ENCODE measurements at places on chromosomes 6 and 20. TPM values are rescaled to one million over a fixed set of nuclear protein-coding genes. Genes with fewer than 3 reads are reported as not detected.

- DNase-seq, result no peak
Measured at GRCh38 chr6:109308018-109308492, 74.2 kb downstream of the CD164 start.

DNA sequence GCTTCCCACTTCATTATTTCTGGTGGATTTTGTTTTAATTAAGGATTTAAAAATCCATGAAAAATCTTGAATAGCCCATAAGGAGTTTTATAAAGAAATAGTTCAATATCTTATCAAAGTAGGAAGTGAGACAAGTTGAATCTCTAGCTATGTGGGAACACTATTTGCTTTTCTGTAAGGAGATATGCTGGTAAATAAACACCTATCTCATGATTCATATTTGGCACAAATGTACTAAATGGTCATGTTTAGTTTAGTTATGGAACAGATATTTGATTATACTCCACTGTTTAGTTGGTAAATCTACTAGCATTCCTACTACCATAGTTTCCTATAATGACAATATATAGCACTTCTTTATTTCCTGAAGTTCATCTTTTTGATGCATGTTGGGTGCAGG, 239.9 kb upstream of the CEP162 start:
- no peak for DNase-seq

DNA sequence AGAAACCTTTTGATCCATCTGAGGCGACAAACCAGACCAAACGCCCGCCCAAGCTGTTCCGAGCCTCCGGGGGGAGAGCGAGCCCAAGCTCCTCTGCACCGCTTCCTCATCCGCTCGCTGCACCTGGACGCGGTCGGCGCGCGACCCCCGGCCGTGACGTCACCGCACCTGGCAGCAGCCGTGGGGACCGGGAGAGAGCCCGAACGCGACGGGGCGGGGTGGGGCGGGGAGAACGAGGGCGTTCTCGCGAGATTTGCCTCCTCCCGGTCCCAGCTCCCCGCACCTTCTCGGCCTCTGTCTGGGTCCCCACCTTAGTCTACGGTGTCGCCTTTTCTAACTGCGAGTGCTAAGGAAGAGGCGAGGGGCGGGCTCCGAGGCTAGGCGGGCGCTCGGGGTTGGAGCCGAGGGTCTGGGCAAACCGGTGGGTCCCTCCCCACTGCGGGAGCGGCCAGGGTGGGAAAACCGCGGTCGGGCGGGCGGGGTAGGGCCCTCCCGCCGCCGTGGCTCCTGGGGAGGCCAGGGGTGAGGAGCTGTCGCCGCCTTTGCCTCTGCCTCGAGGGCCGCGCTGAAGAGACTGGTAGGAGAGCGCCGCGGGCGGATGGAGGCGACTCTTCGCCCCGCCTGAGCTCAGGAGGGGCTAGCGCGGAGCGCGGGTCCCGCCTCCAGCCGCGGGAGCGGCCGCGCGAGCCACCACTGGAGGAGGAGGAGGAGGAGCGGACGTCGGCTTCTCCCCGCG, at the start of gene CD2AP:
Gene CD2AP (plus strand): TSS at position 293 of the 736 bp plus-strand sequence. CDS start 456 bp downstream, outside the sequence.
- DNase-seq, result peak; percentile 97

The ZC3H12D gene
- 0.15 TPM for total RNA-seq

DNA sequence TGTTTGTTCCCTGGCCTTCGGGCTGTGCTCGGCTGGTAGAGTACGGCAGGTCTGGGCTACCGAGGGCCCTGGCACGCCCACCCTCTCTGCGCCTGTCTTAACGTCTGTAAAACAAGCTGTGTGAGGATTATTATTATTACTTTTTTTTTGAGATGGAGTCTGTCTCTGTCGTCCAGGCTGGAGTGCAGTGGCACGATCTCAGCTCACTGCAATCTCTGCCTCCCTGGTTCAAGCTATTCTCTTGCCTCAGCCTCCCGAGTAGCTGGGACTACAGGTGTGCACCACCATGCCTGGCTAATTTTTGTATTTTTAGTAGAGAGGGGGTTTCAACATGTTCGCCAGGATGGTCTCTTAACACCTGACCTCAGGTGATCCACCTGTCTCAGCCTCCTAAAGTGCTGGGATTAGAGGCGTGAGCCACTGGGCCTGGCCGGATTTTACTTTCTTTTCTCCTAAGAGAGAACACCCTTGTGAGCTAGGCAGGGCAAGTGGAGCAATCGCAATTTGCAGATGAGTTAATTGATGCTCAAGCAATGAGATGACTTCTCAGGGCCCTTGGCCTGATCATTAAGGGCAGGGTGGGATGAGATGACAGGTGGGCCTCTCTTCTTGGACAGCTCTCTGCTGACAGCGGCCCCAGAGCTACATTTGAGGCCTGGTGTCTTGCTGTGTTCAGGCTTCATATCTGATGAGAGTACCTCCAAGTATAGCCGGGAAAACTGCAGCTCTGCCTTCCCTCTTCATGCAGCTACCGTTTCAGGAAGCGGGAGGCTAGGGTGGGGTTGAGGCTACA, 859 bp upstream of the SMIM29 start:
- DNase-seq, result no peak

DNA sequence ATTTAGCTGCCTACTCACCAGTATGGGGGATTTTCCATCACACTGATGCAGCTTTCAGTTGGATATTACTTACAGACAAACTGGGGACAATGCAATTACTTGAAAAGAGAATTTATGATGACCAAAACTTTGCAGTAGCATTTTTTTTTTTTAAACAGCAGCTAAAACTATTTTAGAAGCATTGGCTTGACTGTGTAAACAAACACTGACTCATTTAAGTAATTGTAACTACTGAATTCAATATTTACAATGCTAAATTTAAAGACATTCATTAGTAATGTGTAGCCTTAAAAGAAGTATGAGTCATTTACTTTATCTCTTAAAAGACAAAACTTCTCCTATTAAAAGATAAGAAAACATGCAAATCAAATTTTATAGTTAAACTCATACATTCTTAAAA, 295.9 kb upstream of the FERMT1 start:
- no peak for DNase-seq

- DNase-seq, result no peak
Measured at GRCh38 chr6:55925292-55925691, 49.9 kb upstream of the BMP5 start.

DNA sequence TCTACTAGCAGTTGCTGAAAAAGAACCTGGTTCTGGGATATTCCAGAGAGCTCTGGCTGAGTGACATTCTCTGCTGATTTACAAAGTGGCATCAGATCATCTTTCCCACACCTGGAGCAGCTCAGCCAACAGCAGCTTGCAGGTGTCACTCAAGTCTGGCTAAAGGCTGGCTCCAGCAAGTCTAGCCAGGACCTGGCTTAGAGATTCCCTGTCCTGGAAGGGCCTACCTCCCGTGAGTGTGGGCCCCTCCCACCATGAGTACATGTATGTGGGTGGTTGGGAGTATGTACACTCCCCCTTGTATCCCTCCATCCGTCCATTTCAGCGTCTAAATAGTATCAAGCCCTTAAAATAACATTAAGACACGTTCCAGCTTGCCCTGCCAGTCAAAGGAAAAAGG, 539.3 kb upstream of the ID4 start:
- DNase-seq, result peak; percentile 42

DNA sequence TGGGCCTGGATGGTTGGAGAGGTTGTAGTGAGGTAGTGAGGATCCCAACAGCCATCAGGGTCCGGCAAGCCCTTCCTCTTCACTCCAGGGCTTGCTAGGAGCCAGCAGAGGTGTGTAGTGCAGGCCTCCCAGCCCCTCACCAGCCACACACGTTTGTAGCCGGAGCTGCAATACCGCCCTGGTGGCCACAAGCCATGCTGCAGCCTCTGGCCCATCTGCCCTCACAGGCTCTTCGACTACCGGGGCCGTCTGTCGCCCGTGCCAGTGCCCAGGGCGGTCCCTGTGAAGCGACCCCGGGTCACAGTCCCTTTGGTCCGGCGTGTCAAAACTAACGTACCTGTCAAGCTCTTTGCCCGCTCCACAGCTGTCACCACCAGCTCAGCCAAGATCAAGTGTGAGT, 36.4 kb downstream of the EIF2S2 start:
- peak; percentile 49 for DNase-seq

The BHLHE23 gene
- total RNA-seq, result 0.22 TPM

The TRERF1 gene
- 18.0 TPM for total RNA-seq

DNA sequence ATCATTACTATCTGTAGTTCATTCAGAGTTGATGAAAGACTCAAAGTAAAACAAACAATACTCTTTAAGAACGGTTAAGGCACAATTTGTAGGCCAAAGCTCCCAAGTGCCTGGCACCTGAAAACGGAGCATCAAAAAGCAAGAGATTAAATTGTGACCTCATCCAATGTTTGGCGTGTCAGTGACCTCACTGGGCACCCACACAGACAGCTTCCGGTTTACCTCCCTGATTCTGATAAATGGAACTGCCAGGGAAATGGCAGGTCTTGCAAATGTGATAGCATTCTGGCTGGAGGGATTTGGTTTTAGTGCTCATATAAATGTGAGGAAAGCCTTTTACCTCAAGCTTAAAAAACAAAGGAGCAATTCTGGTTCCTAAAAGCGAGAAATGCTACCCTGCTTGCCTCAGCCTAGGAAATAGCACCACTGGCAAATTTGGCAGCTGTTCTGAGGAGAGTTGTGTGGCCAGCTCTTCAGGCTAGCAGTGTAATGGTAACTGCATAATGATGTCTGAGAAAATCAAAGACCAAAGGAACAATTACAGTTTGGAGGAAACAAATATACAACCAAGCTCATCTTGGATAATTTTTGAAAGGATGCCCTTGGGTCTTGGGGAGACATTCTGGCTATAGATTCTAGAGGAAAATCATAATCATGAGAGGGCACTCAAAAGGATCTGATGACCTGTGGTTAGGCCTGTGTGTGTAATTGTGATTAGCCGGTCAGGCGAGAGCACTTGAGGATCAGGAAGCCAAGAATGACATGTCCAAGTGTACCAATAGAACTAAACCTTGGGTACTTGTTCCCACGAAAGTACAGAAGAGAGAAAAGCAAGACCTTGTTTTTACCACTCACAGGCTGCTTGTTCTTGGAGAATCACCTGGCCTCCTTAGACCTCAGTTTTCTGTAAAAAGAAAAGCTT, 174.3 kb downstream of the TFAP2B start:
- no peak for DNase-seq

- DNase-seq, result no peak
Measured at GRCh38 chr6:24539416-24539815, 44.6 kb downstream of the ALDH5A1 start.

The GRM1 gene
- total RNA-seq, result 0.07 TPM

DNA sequence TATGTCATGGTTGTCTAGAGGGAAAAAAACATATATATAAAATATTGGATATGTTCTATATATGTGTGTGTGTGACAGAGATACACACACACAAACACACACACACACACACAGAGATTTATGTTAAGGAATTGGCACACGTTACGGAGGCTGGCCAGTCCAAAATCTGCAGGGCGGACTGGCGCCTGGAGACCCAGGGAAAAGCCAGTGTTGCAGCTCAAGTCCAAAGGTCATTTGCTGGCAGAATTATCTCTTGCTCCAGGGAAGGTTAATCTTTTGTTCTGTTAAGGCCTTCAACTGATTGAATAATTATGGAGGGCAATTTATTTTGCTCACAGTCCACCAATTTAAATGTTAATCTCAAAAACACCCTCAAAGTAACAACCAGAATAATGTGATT, 37.5 kb upstream of the PDE7B start:
- DNase-seq, result no peak

GRCh38 chr20:25324412-25324811, 66.2 kb downstream of the ABHD12 start:
- peak; percentile 20 for DNase-seq

GRCh38 chr6:107894809-107895396, 63.1 kb downstream of the SEC63 start:
- DNase-seq, result no peak

DNA sequence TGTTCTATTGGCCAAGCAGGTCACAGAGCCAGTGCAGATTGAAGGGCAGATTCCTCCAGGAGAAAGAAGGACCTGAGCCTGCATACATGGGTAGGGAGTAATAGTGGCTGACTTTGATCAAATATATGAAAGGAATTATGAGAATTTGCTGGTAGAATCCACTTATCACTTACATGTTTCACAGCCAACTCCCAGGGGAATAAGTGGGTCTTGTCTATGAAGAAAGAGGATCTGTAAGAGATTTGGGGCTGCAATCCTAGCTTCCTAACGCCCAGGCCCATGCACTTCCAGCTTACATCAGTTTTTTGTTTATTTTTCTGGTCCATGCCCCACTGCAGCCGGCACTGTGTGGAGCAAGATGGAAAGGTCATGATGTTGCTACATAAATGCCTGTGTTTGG, 107.9 kb upstream of the SYNDIG1 start:
- no peak for DNase-seq

GRCh38 chr6:96923871-96924493, 546 bp upstream of the KLHL32 start:
- DNase-seq, result no peak

- DNase-seq, result peak; percentile 14
Measured at GRCh38 chr6:158524311-158524710, 35.6 kb upstream of the TMEM181 start.

The CRISP2 gene
- not detected for total RNA-seq

DNA sequence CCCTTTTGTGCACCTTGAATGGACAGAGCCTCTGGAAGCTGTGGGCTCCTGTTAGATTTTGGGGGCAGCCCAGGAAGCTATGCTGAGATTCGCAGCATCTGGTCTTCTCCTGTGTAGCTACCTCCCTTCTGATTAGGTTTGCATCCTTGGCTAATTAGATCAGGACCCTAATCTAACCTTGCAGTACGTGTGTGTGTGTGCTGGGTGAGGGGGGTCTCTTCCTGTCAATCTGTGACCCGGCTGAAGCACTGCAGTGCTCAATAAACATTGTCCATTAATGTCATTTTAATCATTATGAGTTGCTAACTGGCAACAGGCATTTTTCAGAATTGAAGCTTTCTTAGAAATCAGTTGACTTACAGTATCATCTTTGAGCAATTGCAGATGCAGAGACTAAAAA, 229.1 kb upstream of the STXBP5 start:
- no peak for DNase-seq

DNA sequence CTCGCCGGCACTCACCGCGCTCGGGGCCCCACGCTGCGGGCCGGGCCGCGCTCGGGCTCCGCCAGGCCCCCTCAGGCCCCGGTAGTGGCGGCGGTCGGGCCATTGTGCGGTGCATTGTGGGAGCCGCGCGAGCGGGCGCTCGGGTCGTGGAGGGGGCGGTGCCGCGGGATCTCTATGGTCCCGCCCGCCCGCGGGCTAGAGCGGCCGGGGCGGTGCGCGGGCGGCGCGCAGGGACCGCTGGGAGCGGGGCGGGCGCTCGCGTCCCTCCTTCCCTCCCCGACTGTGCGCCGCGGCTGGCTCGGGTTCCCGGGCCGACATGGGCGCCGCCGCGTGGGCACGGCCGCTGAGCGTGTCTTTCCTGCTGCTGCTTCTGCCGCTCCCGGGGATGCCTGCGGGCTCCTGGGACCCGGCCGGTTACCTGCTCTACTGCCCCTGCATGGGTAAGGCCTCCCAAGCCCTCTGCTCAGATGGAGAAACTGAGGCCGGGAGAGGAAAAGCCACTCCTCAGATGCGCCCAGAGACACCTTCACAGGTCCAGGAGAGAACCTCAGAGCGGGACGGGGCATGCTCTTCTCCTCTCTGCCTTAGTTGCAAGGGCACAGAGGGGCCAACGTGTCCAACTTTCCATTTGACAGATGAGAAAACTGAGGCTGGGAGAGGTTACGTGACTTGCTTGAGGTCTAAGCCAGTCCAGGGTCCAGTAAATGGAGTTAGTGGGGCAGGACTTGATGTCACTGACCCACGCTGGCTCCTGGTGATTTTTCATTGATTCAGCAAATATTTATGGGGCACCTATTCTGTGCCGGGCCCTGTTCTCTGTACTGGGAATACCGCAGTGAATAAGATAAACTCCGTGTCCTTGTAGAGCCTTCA, at the start of the genes PLAGL2 and POFUT1:
Gene PLAGL2 (minus strand): TSS at position 118 of the 873 bp plus-strand sequence. CDS start 5,565 bp downstream, outside the sequence.
Gene POFUT1 (plus strand): TSS at position 255 of the 873 bp plus-strand sequence. CDS start 62 bp downstream, at position 317.
- peak; percentile 80 for DNase-seq
